CD4-positive, CD25-positive, alpha-beta regulatory T cell (primary cell): ENCODE measurements at places on chromosomes 4 and X. TPM values are rescaled to one million over a fixed set of nuclear protein-coding genes. Genes with fewer than 3 reads are reported as not detected.

DNA sequence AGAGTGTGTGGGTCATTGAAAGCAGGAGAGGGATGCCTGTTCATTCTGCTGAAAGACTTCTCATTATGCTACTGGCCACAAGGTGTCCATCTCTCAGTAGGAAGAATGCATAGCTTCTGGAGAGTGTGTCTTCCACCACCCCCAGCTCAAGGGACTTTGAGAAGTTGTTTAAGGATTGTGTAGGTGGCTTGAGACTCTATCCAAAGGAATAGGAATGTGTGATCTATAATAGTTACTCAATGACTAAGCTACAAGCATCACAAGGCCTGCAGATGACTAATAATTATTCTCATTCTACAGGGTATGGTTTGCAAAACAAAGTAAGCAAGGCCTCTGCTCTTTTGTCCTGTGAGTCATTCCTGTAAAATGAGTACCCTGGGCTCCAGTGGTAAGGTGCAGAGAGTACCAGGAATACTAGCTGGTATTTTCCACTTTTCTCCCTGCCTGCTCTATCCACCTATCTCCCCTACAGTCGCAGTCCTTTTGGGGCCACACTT, 279.8 kb upstream of the BOD1L1 start:
- no peak overlapping the region for H3K4me3 ChIP-seq
- H3K27me3 ChIP-seq: no peaks in the 10 kb centered on the region
- no peak overlapping the region for H3K27ac ChIP-seq
- no peaks in the 10 kb centered on the region for H3K36me3 ChIP-seq

GRCh38 chrX:70168238-70169188, 8.8 kb upstream of the DGAT2L6 start:
- H3K27me3 ChIP-seq: no peaks in the 10 kb centered on the region
- H3K27ac ChIP-seq: no peak overlapping the region
- no peaks in the 10 kb centered on the region for H3K4me1 ChIP-seq

GRCh38 chr4:110640576-110640975, 17.7 kb upstream of the PITX2 start:
- H3K4me3 ChIP-seq: no peak overlapping the region
- H3K36me3 ChIP-seq: no peaks in the 10 kb centered on the region
- no peak for DNase-seq

The USP11 gene
- 97.3 TPM for total RNA-seq

The BEX5 gene
- total RNA-seq: 7.0 TPM

- DNase-seq: no peak
- no peaks in the 10 kb centered on the region for H3K36me3 ChIP-seq
- no peak overlapping the region for H3K4me3 ChIP-seq
- no peaks in the 10 kb centered on the region for H3K27me3 ChIP-seq
These were observed 205.4 kb downstream of the LDB2 start for GRCh38 chr4:16692961-16693506.

DNA sequence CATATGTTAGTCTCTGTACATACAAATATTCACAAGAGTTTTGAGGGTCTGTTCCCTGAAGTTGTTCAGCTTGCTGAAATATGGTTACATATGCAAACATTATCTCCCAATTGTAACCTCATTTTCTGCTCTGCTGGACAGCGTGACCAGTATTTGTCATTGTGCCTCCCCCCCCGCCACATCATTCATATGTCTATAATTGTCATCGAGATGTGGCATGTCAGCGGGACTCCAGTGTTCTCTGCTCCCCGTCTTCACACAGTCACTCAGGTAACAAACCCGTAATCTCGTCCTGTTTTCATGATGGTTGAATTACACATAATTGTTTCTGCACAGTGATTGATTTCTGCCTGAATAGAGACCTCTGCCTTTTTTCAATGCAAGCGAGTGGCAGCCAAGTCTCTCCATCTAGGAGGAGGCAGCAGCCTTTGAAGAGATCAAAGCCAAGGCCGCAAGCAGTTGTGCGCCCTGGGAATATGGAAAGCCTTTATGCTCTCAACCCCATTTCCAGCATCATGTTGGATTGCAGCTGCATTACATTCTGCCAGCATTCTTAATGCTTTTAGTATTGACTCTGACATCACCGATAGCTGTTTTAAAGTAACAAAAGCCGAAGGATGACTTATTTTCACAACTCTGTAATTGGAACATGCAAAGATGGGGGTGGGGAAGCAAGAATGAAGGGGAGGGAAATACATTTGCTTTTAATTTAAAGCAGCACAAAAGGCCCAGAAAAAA, 27.4 kb downstream of the LEF1 start:
- no peaks in the 10 kb centered on the region for H3K27me3 ChIP-seq
- H3K4me3 ChIP-seq: peak overlapping the region; percentile 82
- H3K4me1 ChIP-seq: peaks cover 99% of the 10 kb centered on the region
- H3K36me3 ChIP-seq: peaks cover 58% of the 10 kb centered on the region
- H3K27ac ChIP-seq: peak overlapping the region; percentile 77
- DNase-seq: no peak

GRCh38 chr4:168153596-168154440, 61.5 kb downstream of the ANXA10 start:
- H3K4me1 ChIP-seq: no peaks in the 10 kb centered on the region
- H3K27ac ChIP-seq: no peak overlapping the region
- peak overlapping the region; percentile 61 for H3K4me3 ChIP-seq
- peak; percentile 40 for DNase-seq
- H3K27me3 ChIP-seq: peaks cover 1% of the 10 kb centered on the region
- H3K36me3 ChIP-seq: no peaks in the 10 kb centered on the region
